ENCODE measurements at places on chromosomes 16 and 17. TPM values are rescaled to one million over a fixed set of nuclear protein-coding genes. Genes with fewer than 3 reads are reported as not detected.

The G6PC1 gene
- not detected for total RNA-seq

The PNMT gene
- total RNA-seq, result 0.80 TPM

The TBC1D3 gene
- total RNA-seq, result not detected

The NTN1 gene
- 20.6 TPM for total RNA-seq

The SGF29 gene
- 95.0 TPM for total RNA-seq

- H3K36me3 ChIP-seq, result no peaks in the 10 kb centered on the region
- no peak for DNase-seq
- no peaks in the 10 kb centered on the region for H3K27me3 ChIP-seq
- no peaks in the 10 kb centered on the region for H3K4me1 ChIP-seq
These were observed 224.5 kb downstream of the ZNF423 start for GRCh38 chr16:49631187-49632041.

DNA sequence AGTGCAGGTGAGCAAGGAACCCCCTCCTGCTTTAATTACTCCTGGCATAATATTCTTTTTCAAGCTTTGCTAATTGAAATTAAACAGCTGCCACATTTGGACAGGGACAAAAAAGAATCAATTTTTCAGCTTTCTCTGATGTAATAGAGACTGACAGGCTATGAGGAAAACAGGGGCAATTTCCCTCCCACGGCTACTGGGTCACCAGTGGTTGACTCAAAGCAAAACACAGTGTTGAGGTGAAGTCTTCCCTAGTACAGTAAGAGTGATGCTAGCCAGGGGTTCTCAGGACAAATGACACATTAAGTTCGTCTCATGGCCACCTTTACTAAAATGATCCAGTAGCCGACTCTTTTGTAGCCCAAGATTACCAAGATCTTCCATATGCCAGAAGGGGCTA lies 38.6 kb upstream of the PMFBP1 start:
- H3K4me1 ChIP-seq, result no peaks in the 10 kb centered on the region
- no peak overlapping the region for H3K4me3 ChIP-seq
- H3K27ac ChIP-seq, result no peak overlapping the region
- no peaks in the 10 kb centered on the region for H3K27me3 ChIP-seq

DNA sequence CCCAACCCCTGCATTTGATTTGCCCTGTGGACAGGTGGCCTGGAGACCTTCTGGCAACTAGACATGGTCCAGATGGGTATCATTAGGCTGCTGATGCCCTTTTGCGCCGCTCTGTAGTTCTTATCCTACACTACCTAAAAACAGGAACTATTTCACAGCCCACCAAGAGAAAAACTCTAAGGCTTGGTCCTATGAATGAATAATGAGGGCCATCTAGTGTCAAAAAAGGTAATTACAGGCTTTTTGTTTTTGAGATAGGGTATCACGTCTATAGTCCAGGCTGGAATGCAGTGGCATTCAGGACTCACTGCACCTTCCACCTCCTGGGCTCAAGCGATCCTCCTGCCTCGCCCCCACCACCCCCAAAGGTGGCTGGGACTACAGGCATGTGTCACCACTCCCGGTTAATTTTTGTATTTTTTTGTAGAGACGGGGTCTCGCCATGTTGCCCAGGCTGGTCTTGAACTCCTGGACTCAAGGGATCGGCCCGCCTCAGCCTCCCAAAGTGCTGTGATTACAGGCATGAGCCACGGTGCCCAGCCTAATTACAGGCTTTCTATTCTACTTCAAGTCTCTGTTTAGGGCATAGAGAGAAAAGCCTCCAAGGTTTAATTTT lies 20.9 kb downstream of the COIL start:
- H3K27me3 ChIP-seq, result no peaks in the 10 kb centered on the region
- no peak overlapping the region for H3K27ac ChIP-seq
- DNase-seq, result no peak

DNA sequence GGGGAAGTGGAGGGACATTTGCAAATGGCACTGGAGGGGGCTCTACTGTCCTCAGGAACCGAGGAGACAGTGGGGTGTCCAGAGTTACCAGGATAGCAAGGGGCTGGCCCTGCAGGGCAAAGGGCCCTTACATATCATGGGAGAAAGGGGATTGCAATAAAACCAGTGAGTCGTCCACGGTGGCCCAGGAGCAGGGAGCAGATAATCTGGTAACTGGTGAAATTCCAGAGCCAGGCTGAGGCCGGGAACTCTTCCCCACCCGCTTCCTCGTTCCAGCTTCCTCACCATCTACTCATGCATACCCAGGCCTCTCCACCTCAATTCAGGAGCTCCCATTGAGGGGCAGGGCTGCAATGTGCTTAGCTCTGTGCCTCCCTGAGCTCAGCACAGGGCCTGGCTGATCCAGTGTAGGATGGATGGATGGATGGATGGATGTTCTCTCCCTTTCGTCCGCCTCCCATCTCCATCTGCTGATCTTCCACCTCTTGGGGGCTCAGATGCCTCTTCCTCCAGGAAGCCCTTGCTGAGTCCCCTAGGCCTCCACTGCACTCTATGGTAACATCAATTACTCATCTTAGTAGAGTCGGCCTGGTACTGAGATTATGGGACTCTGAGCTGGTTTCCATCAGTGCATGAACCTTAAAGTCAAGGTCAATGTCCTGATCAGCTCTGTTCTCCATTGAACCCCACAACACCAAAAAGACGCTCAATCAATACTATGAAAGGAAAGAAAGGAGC lies 41.2 kb upstream of the NDRG4 start:
- no peak overlapping the region for H3K4me3 ChIP-seq
- peaks cover 24% of the 10 kb centered on the region for H3K27me3 ChIP-seq
- no peak for DNase-seq
- H3K4me1 ChIP-seq, result no peaks in the 10 kb centered on the region
- no peaks in the 10 kb centered on the region for H3K36me3 ChIP-seq
- no peak overlapping the region for H3K27ac ChIP-seq

GRCh38 chr16:56470666-56471065 lies 19.3 kb downstream of the OGFOD1 start:
- H3K27ac ChIP-seq, result no peak overlapping the region
- H3K36me3 ChIP-seq, result no peaks in the 10 kb centered on the region
- H3K27me3 ChIP-seq, result no peaks in the 10 kb centered on the region
- H3K4me3 ChIP-seq, result no peak overlapping the region
- DNase-seq, result no peak

GRCh38 chr17:37088459-37088858 lies 139.7 kb downstream of the AATF start:
- DNase-seq, result no peak
- H3K4me1 ChIP-seq, result peaks cover 12% of the 10 kb centered on the region
- no peaks in the 10 kb centered on the region for H3K27me3 ChIP-seq
- H3K36me3 ChIP-seq, result no peaks in the 10 kb centered on the region
- H3K27ac ChIP-seq, result no peak overlapping the region

Measured in transverse colon (tissue), 4 donors.